Activated CD4-positive, alpha-beta T cell treated with anti-CD3 and anti-CD28 coated beads for 36 hours (primary cell): ENCODE measurements at places on chromosomes 13 and 19. TPM values are rescaled to one million over a fixed set of nuclear protein-coding genes. Genes with fewer than 3 reads are reported as not detected.

GRCh38 chr19:7007859-7008258 lies 13.4 kb downstream of the MBD3L2B start:
- no peak overlapping the region for H3K4me3 ChIP-seq
- no peaks in the 10 kb centered on the region for H3K27me3 ChIP-seq
- H3K36me3 ChIP-seq, result no peaks in the 10 kb centered on the region
- H3K4me1 ChIP-seq, result peaks cover 52% of the 10 kb centered on the region
- DNase-seq, result no peak

GRCh38 chr13:30735872-30736175 lies 481 bp downstream of the ALOX5AP start:
- H3K27me3 ChIP-seq, result peaks cover 2% of the 10 kb centered on the region
- DNase-seq, result no peak
- peak overlapping the region; percentile 97 for H3K27ac ChIP-seq
- H3K36me3 ChIP-seq, result peaks cover 3% of the 10 kb centered on the region
- peaks cover 67% of the 10 kb centered on the region for H3K4me1 ChIP-seq
- H3K4me3 ChIP-seq, result peak overlapping the region; percentile 78

ZIM2 gene
- total RNA-seq, result not detected

DNA sequence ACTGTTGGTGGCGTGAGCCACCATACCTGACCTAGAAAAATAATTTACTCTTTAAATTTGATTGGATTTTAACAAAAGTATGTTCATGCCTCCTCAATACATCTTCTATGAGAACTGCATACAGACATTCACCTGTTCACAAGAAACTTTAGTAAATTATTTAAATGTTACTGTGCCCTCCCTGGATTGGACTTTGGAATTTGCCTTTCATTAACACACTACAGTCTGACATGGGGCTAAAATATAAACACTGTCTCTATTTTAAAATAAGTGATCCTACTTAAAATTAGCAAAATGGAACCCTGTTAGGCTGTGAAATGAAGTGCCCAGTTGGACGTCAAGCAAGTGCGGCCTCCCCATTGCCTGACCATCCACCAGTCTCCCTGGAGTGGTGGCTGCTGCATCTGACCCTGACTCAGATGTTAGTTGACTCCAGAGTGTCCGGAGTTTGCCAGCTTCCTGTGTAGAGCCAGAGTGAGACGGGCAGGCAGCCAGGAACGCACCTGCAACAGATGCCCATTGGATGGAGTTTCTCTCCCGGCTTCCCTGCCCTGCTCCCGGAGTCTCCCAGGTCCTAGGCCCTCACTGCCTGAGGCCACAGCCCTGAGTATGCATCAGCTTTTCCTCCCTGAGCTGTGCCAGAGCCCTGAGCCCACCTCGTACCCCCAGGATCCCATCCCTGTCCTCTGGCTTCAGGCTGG lies 45.9 kb upstream of the ATP11A start:
- peaks cover 11% of the 10 kb centered on the region for H3K4me1 ChIP-seq
- H3K27ac ChIP-seq, result no peak overlapping the region
- H3K4me3 ChIP-seq, result no peak overlapping the region
- DNase-seq, result no peak
- peaks cover 8% of the 10 kb centered on the region for H3K27me3 ChIP-seq

- H3K27me3 ChIP-seq, result no peaks in the 10 kb centered on the region
- H3K4me3 ChIP-seq, result no peak overlapping the region
- no peaks in the 10 kb centered on the region for H3K36me3 ChIP-seq
- no peak overlapping the region for H3K27ac ChIP-seq
Measured at GRCh38 chr19:28652765-28653164, 560.2 kb downstream of the UQCRFS1 start.

DNA sequence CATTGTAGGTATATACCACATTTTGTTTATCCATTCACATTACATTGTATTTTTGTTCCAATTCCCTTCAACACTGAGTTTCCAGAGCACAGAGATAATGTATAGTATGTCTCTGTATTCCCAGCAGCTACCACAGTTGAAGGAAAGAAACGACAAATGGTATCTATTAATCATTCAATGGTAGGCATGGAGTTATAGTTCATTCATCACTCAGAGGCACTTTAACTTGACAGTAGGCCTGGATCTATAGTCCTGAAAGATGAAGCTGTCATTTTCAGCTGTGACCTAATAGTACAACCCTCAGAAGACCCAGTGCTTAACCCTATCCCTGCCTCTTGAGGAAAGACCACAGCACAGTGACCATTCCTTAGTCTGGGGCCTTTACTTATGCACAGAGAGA lies 163.0 kb upstream of the TMTC4 start:
- H3K4me3 ChIP-seq, result no peak overlapping the region
- no peaks in the 10 kb centered on the region for H3K27me3 ChIP-seq
- H3K36me3 ChIP-seq, result no peaks in the 10 kb centered on the region
- no peaks in the 10 kb centered on the region for H3K4me1 ChIP-seq

- peaks cover 25% of the 10 kb centered on the region for H3K27me3 ChIP-seq
- DNase-seq, result peak; percentile 87
- peaks cover 6% of the 10 kb centered on the region for H3K4me1 ChIP-seq
- H3K36me3 ChIP-seq, result no peaks in the 10 kb centered on the region
- no peak within 1 kb of the TSS for H3K27ac ChIP-seq
- peak within 1 kb of the TSS; percentile 48 for H3K4me3 ChIP-seq
Measured at GRCh38 chr19:18940769-18941627, at the start of gene HOMER3. Gene HOMER3 (minus strand): TSS chr19:18941217. CDS start chr19:18938982, 2,235 bp downstream.

DNA sequence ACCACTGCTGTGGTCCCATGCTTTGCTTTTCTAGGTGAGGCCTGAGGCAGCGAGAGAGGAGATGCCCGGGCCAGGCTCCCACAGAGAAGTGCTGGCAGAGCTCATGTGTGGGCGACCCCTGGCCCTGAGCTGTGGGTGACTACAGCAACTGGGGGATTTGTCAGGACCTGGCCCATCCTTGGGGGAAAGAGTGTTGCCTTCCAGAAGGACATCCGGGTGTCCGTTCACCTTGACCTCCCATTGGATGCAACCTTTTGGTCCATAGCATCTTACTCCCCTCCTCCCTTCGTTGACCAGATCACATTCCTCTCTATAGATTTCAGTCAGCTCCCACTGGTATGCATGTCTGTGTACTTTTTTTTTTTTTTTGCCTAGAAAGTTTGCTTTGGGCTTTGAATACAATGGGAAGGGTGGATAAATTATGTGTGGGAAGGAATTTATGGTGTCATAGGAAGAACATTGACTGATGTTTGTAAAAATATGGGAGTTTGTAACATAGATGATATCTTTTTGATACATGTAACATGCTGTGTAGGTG lies 84.2 kb upstream of the RNF113B start:
- H3K4me1 ChIP-seq, result no peaks in the 10 kb centered on the region
- H3K27me3 ChIP-seq, result no peaks in the 10 kb centered on the region
- no peak for DNase-seq
- H3K36me3 ChIP-seq, result no peaks in the 10 kb centered on the region
- H3K4me3 ChIP-seq, result no peak overlapping the region

ERICH4 gene
- not detected for total RNA-seq

GRCh38 chr19:1310853-1311180 lies 25.1 kb downstream of the EFNA2 start:
- no peak overlapping the region for H3K27ac ChIP-seq
- DNase-seq, result no peak
- H3K4me1 ChIP-seq, result no peaks in the 10 kb centered on the region
- no peak overlapping the region for H3K4me3 ChIP-seq

GRCh38 chr13:90801621-90802020 lies 545.9 kb upstream of the MIR17HG start:
- H3K4me1 ChIP-seq, result no peaks in the 10 kb centered on the region
- H3K27ac ChIP-seq, result no peak overlapping the region
- no peaks in the 10 kb centered on the region for H3K27me3 ChIP-seq
- no peak overlapping the region for H3K4me3 ChIP-seq

LGALS14 gene
- 0.80 TPM for total RNA-seq

GNG8 gene
- 13.8 TPM for total RNA-seq

DNA sequence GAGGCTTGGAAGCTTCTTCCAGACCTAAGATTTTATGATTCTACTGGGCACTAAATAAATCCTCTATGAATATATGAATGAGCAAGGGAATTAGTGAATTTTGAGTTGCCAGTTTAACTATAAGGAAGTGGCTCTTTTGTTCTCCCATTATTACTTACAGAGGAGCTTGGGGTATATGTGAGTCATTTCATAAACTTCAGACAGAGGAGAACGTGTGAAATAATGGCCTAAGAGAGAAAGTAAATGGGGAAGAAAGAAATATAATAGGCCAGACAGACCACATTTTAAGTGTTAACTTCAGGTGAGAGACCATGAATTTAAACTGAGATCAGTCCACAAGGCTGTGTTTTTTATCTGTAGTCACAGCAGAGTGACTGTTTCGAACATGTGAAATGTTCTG lies 570.9 kb downstream of the GPC6 start:
- no peak overlapping the region for H3K27ac ChIP-seq
- peaks cover 10% of the 10 kb centered on the region for H3K4me1 ChIP-seq
- H3K4me3 ChIP-seq, result no peak overlapping the region
- no peak for DNase-seq
- H3K36me3 ChIP-seq, result no peaks in the 10 kb centered on the region

ZNF700 gene
- 13.3 TPM for total RNA-seq

PEAK3 gene
- not detected for total RNA-seq

DNA sequence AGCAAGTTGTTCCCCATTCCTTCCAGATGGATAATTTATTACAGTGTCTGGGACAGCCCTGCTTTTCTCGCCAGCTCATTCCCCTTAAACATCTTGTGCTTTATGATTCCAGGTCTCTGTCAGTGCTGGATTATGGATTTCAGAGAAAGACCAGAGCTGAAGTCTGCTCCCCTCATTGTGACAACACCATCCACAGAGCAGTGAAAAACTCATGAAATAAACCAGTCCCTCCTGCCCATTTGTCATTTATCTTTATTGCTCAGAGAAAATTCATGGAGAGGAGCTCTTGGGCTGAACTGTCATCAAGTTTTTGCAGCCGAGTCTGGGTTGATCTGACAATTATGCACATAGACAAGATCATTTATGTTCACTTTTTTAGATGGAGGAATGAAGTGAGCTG lies 92.7 kb upstream of the GPR12 start:
- H3K36me3 ChIP-seq, result no peaks in the 10 kb centered on the region
- peaks cover 25% of the 10 kb centered on the region for H3K27me3 ChIP-seq
- H3K4me1 ChIP-seq, result no peaks in the 10 kb centered on the region
